ENCODE measurements at places on chromosomes 4 and X.

- DNase-seq, result no peak
Measured at GRCh38 chr4:99321241-99322191, at the start of gene ADH1B. Gene ADH1B, minus strand, starts transcription at chr4:99321401. Its CDS starts 70 bp downstream, at chr4:99321331.

DNA sequence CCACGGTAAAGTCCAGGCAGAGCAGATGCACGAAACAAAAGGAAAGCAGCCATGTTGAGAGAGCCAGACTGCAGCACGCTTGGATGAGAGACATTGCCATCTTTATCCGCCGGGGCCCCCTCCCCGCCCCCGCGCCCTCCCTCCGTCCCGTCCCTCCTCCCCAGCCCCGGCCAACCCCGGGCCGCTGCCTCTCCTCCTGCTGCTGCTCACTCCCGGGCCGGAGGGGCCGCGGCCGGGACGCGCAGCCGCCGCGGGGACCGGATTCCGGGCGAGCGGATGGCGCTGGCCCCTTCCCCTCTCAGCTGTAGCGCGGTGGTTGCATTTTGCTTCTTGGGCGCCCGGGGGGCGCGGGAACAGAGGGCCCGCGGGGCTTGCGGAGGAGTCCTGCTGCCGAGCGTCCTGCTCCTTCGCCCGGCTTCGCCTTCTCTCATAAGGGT, 542 bp downstream of the RNF150 start:
- DNase-seq, result no peak

GRCh38 chr4:66572949-66573348, 902.7 kb upstream of the EPHA5 start:
- no peak for DNase-seq

GRCh38 chrX:63686878-63687714, 97.9 kb downstream of the ARHGEF9 start:
- no peak for DNase-seq

DNA sequence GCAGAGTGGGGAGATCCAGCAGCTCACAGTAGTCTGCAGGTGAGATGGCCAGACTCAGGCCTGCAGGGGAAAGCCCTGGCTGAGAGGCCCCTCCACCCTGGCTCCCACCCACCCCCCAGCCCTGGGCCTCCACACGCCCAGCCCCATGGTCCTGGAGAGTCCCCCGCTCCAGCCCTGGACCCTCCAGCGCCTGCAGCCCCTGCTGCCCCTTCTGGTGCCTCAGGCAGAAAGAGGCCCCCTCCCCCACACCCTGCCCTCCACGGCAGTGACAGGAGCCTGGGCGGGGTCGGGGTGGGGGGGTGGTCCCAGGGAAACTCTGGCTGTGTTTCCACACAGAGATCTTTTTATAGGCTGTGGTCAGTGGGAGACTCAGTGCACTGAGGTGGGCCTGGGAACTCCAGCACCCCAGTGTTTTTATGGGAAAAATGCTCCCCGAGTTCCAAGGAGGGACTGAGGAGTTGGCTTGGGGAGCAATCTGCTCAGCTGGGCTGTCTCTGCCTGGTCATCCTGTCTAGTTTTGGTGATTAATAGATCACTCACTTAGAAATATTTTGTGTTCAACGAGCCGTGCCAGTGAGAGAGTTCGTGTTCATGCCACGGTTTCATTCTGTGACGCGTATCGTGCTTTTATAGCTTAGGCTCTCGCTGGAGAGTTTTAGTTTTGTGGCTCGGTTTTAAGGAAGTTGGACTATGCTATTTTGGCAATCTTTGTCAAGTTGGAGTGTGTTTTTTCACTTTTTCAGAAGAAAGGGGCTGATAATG, 53.1 kb upstream of the HGFAC start:
- no peak for DNase-seq

DNA sequence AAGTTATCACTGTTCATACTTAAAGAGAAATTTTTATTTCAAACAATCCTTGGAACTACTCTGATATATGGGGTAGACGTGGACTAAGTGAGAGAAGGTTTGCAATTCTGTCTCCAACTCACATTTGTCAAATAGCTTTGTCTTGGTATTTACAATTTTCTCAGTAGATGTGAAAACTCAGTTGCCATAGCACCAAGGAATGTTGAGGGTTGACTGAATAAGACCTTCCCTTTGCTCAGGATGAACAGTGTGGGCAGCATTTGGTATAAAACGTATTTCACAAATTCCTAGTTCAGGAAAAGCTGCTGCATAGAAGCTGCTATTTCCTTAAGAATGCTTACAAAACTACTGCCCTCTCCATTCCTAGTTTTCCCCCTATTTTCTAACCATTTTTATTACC, 399.5 kb downstream of the NKX6-1 start:
- no peak for DNase-seq

DNA sequence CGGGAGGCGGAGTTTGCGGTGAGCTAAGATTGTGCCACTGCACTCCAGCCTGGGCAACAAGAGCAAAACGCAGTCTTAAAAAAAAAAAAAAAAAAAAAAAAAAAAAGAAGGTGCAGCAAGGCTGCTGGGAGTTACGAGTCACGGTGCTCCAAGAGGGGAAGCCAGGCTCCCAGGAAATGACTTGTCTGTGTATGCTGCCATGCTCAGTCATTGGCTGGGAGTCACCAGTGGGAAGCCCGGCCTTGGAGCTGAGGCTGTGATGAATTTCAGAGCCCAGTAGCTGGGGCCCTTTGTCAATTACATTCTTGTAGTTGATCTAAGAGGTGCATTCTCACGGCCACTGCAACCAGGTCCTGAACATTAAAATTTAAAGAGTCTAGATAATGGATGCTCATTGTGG, 1105.1 kb upstream of the TENM3 start:
- DNase-seq, result no peak
